ENCODE measurements at places on chromosomes 11 and 22. TPM values are rescaled to one million over a fixed set of nuclear protein-coding genes. Genes with fewer than 3 reads are reported as not detected.

Gene ZNF215
- total RNA-seq, result 0.12 TPM

Gene ALX4
- total RNA-seq, result 0.21 TPM

Gene CASP12
- not detected for total RNA-seq

Gene TUB
- total RNA-seq, result 4.6 TPM

Gene DRICH1
- total RNA-seq, result not detected

Gene MAPK8IP1
- total RNA-seq, result 2.4 TPM

Gene FAM181B
- total RNA-seq, result 0.06 TPM

Gene TCN1
- not detected for total RNA-seq

Gene APOL4
- total RNA-seq, result 1.1 TPM

GRCh38 chr11:61732705-61733104 is 19.7 kb upstream of the MYRF start:
- no peaks in the 10 kb centered on the region for H3K27me3 ChIP-seq
- H3K4me3 ChIP-seq, result no peak overlapping the region
- peaks cover 37% of the 10 kb centered on the region for H3K36me3 ChIP-seq
- peaks cover 22% of the 10 kb centered on the region for H3K4me1 ChIP-seq
- peak overlapping the region; percentile 78 for H3K27ac ChIP-seq
- peak; percentile 84 for DNase-seq

DNA sequence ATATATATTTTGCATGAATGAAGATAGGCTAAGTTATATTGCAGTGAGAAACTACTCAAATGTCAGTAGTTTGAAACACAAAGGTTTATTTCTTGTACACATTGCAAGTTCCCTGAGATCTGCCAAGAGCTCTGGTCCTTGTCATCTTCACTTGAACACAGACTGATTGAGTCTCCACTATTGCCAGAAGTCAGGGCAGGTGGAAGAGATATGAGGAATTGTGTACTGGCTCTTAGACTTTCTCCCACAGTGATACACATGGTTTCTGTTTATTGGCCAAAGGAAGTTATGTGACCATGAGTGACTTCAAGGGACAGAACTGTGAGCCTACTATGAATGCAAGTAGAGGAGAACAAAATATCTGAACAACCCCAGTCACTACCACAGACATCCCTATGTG is 44.2 kb downstream of the PPFIBP2 start:
- no peaks in the 10 kb centered on the region for H3K36me3 ChIP-seq
- H3K27me3 ChIP-seq, result no peaks in the 10 kb centered on the region
- no peak overlapping the region for H3K27ac ChIP-seq
- no peak for DNase-seq
- no peak overlapping the region for H3K4me3 ChIP-seq
- H3K4me1 ChIP-seq, result peaks cover 18% of the 10 kb centered on the region

DNA sequence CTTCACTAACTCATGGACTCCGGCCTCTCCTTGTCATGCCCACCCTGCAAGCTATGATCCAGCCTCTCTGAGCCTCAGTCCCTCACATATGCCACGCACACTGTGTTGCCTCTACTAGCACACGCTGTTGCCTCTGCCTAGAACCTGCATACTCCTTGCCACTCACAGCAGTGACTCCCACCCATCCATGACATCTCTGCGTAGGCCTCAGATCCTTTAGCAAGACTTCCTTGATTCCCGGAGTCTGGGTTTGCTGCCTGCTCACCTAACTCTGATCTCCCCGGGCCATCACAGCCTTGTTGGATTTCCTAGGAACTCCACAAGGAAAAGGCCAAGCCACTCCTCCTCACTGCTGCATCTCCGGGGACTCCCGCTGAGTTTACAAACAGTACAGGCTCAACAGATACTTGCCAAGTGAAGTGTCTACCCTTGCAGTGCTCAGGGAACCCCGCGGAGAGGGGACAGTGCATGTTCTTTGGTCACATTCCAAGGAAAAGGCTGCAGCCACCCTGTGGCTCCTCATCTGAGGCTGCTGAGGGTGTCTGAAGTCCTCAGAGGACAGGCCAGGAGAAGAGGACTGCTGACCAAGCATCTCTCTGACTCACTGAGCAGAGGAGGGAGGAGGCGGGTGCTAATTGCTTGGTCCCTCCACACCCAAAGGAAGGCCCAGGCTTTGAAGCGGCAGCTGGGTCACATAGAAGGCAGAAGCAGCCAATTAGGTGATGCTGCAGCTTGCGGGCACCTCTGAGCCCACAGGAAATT is 42.4 kb upstream of the NAV2 start:
- H3K36me3 ChIP-seq, result no peaks in the 10 kb centered on the region
- H3K27ac ChIP-seq, result no peak overlapping the region
- no peak overlapping the region for H3K4me3 ChIP-seq
- peaks cover 2% of the 10 kb centered on the region for H3K27me3 ChIP-seq
- H3K4me1 ChIP-seq, result peaks cover 19% of the 10 kb centered on the region
- no peak for DNase-seq

DNA sequence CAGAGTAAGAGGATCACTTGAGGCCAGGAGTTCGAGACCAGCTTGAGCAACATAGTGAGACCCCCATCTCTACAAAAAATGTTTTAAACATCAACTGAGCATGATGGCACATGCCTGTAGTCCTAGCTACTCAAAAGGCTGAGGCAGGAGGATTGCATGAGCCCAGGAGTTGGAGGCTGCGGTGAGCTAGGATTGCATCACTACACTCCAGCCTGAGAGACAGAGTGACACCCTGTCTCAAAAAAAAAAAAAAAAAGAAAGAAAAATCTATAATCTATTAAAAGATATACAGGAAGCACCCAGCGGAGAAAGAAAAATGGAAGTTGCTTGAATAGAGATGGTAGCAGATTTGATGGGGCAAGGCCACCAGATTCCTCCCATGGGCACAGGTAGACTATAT is 61.8 kb downstream of the FAM83F start:
- no peak overlapping the region for H3K4me3 ChIP-seq
- H3K27me3 ChIP-seq, result no peaks in the 10 kb centered on the region
- H3K36me3 ChIP-seq, result no peaks in the 10 kb centered on the region
- no peak overlapping the region for H3K27ac ChIP-seq
- DNase-seq, result no peak

DNA sequence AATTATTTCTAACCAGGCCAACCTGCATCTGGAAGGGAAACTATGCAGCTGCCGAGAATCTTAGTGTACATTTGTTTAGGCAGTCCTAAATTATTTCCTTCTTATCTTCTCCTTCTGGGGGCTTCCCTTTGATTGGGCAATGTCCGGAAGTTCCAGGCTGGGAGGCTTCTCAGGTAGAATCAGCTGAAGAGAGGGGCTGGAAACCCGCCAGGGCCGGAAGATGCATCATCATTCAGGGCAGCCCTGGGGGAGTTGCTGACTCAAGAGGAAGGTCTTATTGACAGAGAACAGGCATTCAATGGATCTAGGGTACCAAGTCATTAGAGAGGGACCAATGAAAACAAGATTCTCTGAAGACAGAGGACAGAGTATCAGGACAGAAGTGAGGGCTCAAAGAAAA is 150.7 kb downstream of the BLID start:
- no peak overlapping the region for H3K27ac ChIP-seq
- peak; percentile 47 for DNase-seq
- no peaks in the 10 kb centered on the region for H3K36me3 ChIP-seq
- no peak overlapping the region for H3K4me3 ChIP-seq
- peaks cover 7% of the 10 kb centered on the region for H3K4me1 ChIP-seq

GRCh38 chr11:76152086-76152681 is 54.1 kb downstream of the WNT11 start:
- H3K4me3 ChIP-seq, result peak overlapping the region; percentile 63
- no peak overlapping the region for H3K27ac ChIP-seq
- no peaks in the 10 kb centered on the region for H3K27me3 ChIP-seq
- H3K4me1 ChIP-seq, result peaks cover 8% of the 10 kb centered on the region
- H3K36me3 ChIP-seq, result no peaks in the 10 kb centered on the region

DNA sequence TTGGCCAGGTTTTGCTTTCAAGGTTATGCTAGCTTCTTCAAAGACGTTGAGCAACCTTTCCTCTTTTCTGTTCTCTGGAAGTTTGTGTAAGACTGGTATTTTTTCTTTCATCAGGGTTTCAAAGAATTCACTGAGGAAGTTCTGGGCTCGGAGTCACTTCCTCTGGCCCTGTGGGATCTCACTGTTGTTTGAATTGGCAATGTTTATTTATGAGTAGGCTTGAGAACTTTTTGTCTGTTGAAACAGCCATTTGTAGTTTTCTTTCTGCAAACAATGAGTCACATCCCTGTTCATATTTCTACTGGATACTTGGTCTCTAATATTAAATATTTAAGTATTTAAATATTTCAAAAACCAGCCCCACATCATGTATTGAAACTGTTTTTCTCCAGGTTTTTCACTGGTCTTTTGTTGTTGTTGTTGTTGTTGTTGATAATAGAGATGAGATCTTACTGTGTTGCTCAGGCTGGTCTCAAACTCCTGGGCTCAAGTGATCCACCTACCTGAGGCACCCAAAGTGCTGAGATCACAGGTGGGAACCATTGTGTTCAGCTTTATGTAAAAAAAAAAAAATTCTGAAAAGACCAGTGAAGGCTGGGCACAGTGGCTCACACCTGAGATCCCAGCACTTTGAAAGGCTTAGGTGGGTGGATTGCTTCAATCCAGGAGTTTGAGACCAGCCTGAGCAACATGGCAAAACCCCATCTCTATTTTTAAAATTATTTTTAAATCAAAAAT is 26.9 kb downstream of the SUSD2 start:
- peak overlapping the region; percentile 63 for H3K27ac ChIP-seq
- H3K27me3 ChIP-seq, result no peaks in the 10 kb centered on the region
- peak; percentile 55 for DNase-seq
- no peaks in the 10 kb centered on the region for H3K36me3 ChIP-seq
- H3K4me3 ChIP-seq, result no peak overlapping the region
- H3K4me1 ChIP-seq, result peaks cover 4% of the 10 kb centered on the region

GRCh38 chr11:7540830-7541555 is 27.2 kb downstream of the PPFIBP2 start:
- no peak overlapping the region for H3K4me3 ChIP-seq
- DNase-seq, result no peak
- no peaks in the 10 kb centered on the region for H3K27me3 ChIP-seq

- no peaks in the 10 kb centered on the region for H3K27me3 ChIP-seq
- no peak for DNase-seq
- no peak overlapping the region for H3K4me3 ChIP-seq
- peak overlapping the region; percentile 46 for H3K27ac ChIP-seq
Observed at GRCh38 chr11:130122141-130122575, 37.4 kb upstream of the ST14 start.

GRCh38 chr11:7307836-7308235 is 56.1 kb downstream of the SYT9 start:
- no peak overlapping the region for H3K27ac ChIP-seq
- H3K27me3 ChIP-seq, result no peaks in the 10 kb centered on the region
- DNase-seq, result no peak
- no peaks in the 10 kb centered on the region for H3K4me1 ChIP-seq

DNA sequence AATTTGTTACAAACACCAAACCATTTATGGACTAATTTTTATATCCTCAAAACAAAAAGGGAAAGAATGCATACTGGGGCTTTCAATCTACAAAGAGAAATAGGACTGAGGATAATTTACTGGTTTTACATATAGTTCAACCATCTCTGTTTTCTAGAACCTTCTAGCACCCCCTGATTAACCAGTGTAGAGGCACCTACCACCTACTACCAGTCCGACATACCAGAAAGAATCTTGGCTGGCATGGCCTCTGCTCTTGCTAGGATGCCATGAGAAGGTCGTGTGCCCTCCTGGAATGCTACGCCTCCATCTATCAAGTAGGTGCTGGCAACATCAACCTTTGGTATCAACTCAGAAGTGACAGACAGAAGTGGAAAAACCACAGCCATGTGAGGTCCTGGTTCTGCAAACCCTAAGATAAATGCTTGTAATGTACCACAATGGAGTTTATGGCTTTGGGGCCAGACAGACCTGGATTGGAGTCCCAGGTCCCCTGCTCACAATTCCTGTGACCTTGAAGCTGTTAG is 28.2 kb downstream of the MYH9 start:
- H3K27ac ChIP-seq, result peak overlapping the region; percentile 76
- peaks cover 69% of the 10 kb centered on the region for H3K4me1 ChIP-seq
- H3K36me3 ChIP-seq, result no peaks in the 10 kb centered on the region
- H3K27me3 ChIP-seq, result no peaks in the 10 kb centered on the region
- H3K4me3 ChIP-seq, result no peak overlapping the region
- DNase-seq, result no peak

- peaks cover 3% of the 10 kb centered on the region for H3K4me1 ChIP-seq
- H3K4me3 ChIP-seq, result no peak overlapping the region
- peaks cover 26% of the 10 kb centered on the region for H3K36me3 ChIP-seq
- H3K27ac ChIP-seq, result peak overlapping the region; percentile 51
- H3K27me3 ChIP-seq, result no peaks in the 10 kb centered on the region
Observed at GRCh38 chr11:57406337-57406904, 16.0 kb upstream of the PRG2 start.

- H3K27ac ChIP-seq, result no peak overlapping the region
- H3K27me3 ChIP-seq, result no peaks in the 10 kb centered on the region
- DNase-seq, result no peak
- H3K36me3 ChIP-seq, result peaks cover 82% of the 10 kb centered on the region
- H3K4me1 ChIP-seq, result peaks cover 3% of the 10 kb centered on the region
- H3K4me3 ChIP-seq, result no peak overlapping the region
Observed at GRCh38 chr11:93751001-93751400, 9.5 kb downstream of the C11orf54 start.

DNA sequence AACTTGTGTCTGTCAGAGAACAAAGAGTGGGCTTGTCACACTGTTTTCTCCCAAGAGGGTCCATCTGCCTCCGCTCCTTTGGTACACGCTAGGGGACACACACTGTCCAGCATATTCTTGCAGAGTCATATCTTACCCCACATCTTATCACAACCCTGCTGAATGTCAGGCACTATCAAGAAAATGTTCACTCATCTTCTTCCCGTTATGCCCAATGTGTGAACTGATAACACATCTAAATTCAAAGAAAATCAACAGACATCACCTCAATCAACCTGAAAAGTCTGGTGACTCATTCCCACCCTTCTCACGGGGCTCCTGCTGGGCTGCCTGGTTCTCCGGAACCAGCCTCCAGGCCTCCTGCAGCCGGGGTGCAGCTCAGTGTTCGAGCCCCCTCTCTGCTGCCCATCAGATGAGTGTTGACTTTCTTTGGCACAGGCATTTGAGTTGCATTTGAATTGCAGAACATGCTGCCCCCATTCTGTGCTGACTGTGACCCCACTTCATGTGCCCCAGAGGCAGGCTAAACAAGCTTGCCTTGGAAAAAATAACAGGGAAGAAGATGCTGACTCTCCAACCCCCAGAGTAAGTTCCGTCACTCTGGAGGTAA is 19.4 kb downstream of the GRAP2 start:
- H3K4me1 ChIP-seq, result no peaks in the 10 kb centered on the region
- no peak overlapping the region for H3K27ac ChIP-seq
- peaks cover 3% of the 10 kb centered on the region for H3K27me3 ChIP-seq
- no peaks in the 10 kb centered on the region for H3K36me3 ChIP-seq

- H3K27me3 ChIP-seq, result no peaks in the 10 kb centered on the region
- H3K36me3 ChIP-seq, result no peaks in the 10 kb centered on the region
- no peak for DNase-seq
- no peak overlapping the region for H3K4me3 ChIP-seq
- no peaks in the 10 kb centered on the region for H3K4me1 ChIP-seq
Observed at GRCh38 chr11:105110688-105111030, 28.9 kb downstream of the CARD18 start.

GRCh38 chr22:24424001-24424900 is 3.1 kb upstream of the ADORA2A start:
- peaks cover 4% of the 10 kb centered on the region for H3K27me3 ChIP-seq
- H3K4me1 ChIP-seq, result peaks cover 16% of the 10 kb centered on the region
- H3K4me3 ChIP-seq, result peak overlapping the region; percentile 68
- no peaks in the 10 kb centered on the region for H3K36me3 ChIP-seq

- H3K4me1 ChIP-seq, result no peaks in the 10 kb centered on the region
- no peaks in the 10 kb centered on the region for H3K36me3 ChIP-seq
- no peak for DNase-seq
- no peak overlapping the region for H3K27ac ChIP-seq
- no peak overlapping the region for H3K4me3 ChIP-seq
Observed at GRCh38 chr11:112871909-112872500, 89.2 kb upstream of the NCAM1 start.

GRCh38 chr11:121894581-121894980 is 221.4 kb downstream of the BLID start:
- DNase-seq, result no peak
- no peaks in the 10 kb centered on the region for H3K4me1 ChIP-seq
- no peak overlapping the region for H3K4me3 ChIP-seq
- H3K27ac ChIP-seq, result no peak overlapping the region
